ENCODE measurements at places on chromosomes 2 and 18.

GRCh38 chr2:171723716-171724683 lies 36.7 kb downstream of the DYNC1I2 start:
- DNase-seq: peak; percentile 82

DNA sequence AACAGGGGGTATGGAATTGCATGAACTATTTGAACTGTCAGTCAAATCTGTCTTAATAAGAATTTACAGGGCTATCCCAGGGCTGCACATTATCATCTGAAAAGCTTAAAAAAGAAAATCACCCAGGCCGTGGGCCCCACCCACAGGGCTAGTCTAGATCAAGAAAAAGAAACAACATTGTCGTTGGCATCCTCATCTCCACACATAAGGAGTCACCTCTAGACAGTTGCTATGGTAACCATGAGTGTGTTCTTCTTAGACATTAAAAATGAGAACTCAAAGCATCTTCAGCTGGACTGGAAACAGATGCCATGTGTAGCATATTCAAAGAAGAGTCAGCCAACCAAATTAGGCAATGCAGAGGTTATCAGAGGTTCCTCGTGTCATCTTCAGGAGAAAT lies 72.3 kb upstream of the CPO start:
- no peak for DNase-seq

DNA sequence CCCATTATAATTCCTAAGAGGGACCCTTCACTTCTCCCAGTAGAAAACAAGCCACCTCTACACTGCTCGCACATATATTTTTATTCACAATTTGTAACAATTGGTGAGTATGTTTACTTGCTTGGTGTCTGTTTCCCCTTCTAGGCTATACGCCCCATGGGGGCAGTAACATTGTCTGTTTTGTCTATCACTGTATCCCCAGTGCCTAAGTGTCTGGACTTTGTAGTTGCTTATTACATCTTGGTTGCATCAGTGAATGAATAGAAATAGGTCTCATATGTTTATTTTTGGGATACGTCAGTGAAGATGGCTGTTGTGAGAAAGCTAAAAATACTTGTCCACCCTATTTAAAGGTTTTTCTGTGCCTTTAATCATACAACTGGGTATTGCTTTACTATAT lies 87.4 kb upstream of the ITGB6 start:
- no peak for DNase-seq

DNA sequence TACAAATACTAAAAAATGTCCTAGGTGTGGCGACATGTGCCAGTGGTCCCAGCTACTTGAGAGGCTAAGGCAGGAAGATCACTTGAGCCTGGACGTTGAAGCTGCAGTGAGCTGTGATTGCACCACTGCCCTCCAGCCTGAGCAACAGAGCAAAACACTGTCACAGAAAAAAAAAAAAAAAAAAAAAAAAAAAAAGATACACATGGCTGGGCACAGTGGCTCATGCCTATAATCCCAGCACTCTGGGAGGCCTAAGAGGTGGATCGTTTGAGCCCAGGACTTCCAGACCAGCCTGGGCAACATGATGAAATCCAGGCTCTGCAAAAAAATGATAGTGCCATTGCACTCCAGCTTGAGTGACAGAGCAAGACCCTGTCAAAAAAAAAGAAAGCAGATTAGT lies 13.7 kb downstream of the KANSL1L start:
- no peak for DNase-seq

GRCh38 chr2:202436626-202437025 lies 60.5 kb downstream of the BMPR2 start:
- no peak for DNase-seq

GRCh38 chr18:22223254-22223964 lies 54.0 kb downstream of the GATA6 start:
- peak; percentile 60 for DNase-seq

DNA sequence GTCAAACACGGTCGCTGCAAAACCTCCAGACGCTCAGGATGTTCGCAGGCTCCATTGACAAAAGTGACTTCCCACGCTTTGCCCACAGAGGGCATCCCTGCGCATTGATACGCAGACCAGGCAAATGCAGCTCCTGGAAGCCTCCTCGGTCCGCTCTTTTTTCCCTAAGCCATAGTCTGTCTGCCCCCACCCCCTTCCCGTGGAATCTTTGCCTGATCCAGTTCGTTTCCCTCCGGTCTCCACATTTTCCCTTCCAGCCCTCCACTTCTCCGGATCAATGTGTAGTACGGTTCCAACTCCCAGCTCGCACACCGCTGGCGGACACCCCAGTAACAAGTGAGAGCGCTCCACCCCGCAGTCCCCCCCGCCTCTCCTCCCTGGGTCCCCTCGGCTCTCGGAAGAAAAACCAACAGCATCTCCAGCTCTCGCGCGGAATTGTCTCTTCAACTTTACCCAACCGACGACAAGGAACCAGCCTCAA lies at the start of gene DCC:
Gene DCC, plus strand, starts transcription at position 307 of the 481 bp plus-strand sequence. CDS start 591 bp downstream, outside the sequence.
- peak; percentile 11 for DNase-seq

DNA sequence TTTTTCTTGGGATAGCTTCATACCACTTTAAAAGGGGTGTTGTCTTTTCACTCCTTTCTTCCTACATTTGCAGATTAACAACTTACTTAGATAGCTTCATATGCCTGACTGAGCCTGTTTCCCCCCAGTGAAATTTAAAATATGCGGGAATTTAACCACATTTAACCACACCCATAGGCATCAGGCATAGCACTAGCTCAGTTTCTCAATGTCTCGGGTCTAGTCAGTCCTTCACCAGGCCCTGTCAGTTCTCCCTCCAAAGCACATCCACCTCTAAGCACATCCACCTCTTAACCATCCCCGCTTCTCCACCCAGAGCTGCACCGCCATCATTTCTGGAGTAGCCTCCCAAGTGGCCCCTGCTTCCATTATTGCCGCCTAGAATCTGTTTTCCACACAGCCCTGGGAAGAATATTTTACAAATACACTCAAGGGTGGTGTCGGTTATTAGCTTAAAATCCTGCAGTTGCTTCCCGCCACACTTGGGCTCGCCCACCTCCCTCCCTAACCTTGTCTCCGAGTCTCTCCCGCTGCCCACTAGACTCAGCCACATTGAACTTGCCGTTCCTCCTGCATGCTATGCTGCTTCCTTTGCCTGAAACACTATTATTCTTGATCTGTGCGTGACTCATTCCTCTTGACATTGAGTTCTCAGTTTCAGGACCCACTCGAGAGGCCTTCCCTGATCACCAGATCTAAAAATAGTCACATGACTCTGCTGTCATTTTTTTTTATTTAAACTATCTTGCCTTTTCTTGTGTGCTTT lies 68.3 kb downstream of the SPTBN1 start:
- DNase-seq: no peak

- no peak for DNase-seq
These were observed 50.5 kb upstream of the CHMP1B start for GRCh38 chr18:11800566-11801334.

- no peak for DNase-seq
These were observed 54.7 kb downstream of the KCTD18 start for GRCh38 chr2:200454927-200455801.

DNA sequence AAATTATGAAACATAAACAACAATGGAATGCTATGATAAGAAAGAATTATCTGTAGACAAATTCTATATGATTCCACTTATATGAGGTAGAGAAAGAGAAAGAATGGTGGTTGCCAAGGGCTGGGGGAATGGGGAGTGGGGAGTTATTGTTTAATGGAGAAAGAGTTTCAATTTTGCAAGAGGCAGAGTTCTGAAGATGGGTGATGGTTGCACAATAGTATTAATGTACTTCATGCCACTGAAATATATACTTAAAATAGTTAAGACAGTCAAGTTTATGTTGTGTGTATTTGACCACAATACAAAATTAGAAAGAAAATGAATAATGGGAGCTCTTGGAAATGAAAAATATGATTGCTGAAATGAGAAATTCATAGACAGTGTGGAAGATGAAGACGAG lies 22.6 kb upstream of the FAM117B start:
- no peak for DNase-seq

- no peak for DNase-seq
These were observed 221.5 kb downstream of the EPHA4 start for GRCh38 chr2:221350616-221351015.

GRCh38 chr2:221767106-221768012 lies 195.3 kb upstream of the EPHA4 start:
- no peak for DNase-seq

DNA sequence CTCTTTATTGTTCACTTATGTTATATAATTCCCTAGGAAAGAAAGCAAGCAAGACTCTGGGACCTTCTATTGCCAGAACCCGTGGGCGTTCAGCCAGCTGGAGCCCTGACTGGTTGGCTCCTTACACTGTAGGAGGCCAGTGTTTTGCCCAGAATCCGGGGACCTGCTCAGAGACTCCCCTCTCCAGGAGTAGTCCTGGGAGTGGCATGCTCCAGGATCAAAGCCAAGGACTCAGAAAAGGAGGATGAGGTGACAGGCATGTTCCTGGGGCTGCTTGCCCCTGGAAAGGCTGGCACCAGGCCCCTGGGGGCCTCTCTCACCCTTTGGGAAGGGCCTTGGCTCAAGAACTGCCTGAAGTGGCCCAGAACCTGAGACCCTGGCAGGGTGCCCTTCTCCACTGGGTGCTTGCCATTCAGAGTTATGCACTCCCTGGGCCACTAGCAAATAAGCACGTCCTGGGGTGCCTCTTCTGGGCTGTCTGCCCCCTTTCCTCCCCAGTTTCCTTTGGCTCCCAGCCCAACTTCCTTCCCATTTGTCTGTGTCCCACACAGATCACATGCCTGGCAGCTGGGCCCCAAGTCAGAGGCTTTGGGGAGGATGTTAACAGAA lies 19.6 kb upstream of the KIF3C start:
- DNase-seq: no peak

- no peak for DNase-seq
These were observed 5.7 kb downstream of the LCT start for GRCh38 chr2:135831180-135831812.
